Natural killer cell treated with Interleukin-12 subunit alpha and Interleukin-12 subunit beta and Interleukin-15 and Interleukin-18, amount 100 ng/mL, for 72 hours (primary cell): ENCODE measurements at places on chromosomes 16 and 17.

DNA sequence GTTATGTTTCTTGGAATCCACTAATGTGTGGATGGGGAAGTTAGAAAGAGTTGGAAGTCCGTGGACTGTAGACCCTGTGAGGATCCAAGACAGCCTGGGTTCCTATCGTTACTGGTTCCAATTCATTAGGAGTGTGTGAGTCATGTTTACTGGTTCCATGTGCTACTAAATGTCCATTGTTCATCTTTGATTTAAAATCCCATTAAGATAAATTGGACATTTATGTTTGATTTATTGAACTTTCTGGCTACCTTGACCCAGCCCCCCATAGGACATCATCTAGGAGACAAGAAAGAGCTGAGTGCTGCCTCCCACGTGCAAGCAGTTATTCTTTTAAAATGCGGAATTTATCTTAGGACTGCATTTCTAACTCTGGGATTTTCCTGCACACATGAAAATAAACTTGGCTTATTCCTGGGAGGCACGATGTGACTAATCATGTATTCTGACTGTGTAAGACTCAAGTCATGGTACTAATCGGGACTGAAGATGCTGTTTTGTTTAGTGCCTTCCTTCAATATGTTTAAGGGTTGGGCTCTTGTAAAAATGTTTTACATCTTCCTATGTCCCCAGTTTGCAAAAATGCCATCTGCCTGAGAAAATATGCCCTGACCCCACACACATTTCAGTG, 53.4 kb downstream of the RGS9 start:
- DNase-seq, result no peak

- no peak for DNase-seq
These were observed 113.9 kb downstream of the VPS53 start for GRCh38 chr17:600576-601243.

GRCh38 chr16:49505556-49505955, 132.0 kb downstream of the C16orf78 start:
- peak; percentile 29 for DNase-seq

DNA sequence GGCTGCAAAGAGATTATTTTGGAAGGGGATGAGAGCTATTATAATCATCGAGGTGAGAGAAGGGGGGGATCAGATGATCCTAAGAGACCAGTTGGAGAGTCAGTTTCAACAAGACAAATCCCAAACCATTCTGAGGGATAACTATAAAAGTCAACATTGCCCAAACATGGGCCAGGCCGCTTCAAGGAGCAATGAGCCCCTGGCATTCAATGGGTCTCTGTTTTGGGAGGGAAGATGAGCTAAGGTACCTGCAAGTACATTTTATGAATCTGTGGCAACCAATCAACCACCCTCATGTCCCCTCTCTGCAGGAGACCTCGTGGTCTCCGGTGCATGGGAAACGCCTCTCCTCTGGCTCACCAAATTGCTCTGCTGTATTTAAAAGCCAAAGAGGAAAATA, 209.9 kb upstream of the C16orf82 start:
- DNase-seq, result no peak
